A375 (cell line): ENCODE measurements at places on chromosomes 13 and 19. TPM values are rescaled to one million over a fixed set of nuclear protein-coding genes. Genes with fewer than 3 reads are reported as not detected.

Gene ELL
- 21.9 and 26.6 TPM in 2 replicates for total RNA-seq

Gene ZNF665
- total RNA-seq = 0.93 and 0.94 TPM in 2 replicates

Gene ZNF256
- total RNA-seq = 5.4 and 8.6 TPM in 2 replicates

Gene SKA3
- total RNA-seq = 15.4 and 24.4 TPM in 2 replicates

Gene ZNF730
- 2.7 and 3.2 TPM in 2 replicates for total RNA-seq

Gene ZNF284
- 1.2 and 1.7 TPM in 2 replicates for total RNA-seq

Gene EID2B
- total RNA-seq = 7.3 and 11.8 TPM in 2 replicates

Gene ATP12A
- not detected in 2 replicates for total RNA-seq

Gene NOVA2
- total RNA-seq = 0.04 TPM in 1 of 2 replicates, not detected in the other

Gene PLVAP
- total RNA-seq = 0.11 TPM in 1 of 2 replicates, not detected in the other

Gene ICAM5
- 20.3 TPM in 2 replicates for total RNA-seq

Gene PROSER1
- total RNA-seq = 10.4 and 16.9 TPM in 2 replicates

Gene TUBA3C
- total RNA-seq = not detected in 2 replicates

Gene PHLDB3
- 29.5 and 31.4 TPM in 2 replicates for total RNA-seq

Gene FSD1
- total RNA-seq = 46.5 and 48.8 TPM in 2 replicates

Gene CLEC17A
- 0.21 TPM in 1 of 2 replicates, not detected in the other for total RNA-seq

Gene LILRB3
- not detected in 2 replicates for total RNA-seq

Gene PCSK4
- 0.98 and 1.6 TPM in 2 replicates for total RNA-seq

Gene FXYD7
- 0.26 and 2.1 TPM in 2 replicates for total RNA-seq

Gene CCDC194
- not detected in 2 replicates for total RNA-seq

Gene MBD3L2
- not detected in 2 replicates for total RNA-seq
